ENCODE measurements at places on chromosomes 16 and 17.

- DNase-seq: peak; percentile 17
Measured at GRCh38 chr16:84043486-84044117, 1.0 kb upstream of the SLC38A8 start.

DNA sequence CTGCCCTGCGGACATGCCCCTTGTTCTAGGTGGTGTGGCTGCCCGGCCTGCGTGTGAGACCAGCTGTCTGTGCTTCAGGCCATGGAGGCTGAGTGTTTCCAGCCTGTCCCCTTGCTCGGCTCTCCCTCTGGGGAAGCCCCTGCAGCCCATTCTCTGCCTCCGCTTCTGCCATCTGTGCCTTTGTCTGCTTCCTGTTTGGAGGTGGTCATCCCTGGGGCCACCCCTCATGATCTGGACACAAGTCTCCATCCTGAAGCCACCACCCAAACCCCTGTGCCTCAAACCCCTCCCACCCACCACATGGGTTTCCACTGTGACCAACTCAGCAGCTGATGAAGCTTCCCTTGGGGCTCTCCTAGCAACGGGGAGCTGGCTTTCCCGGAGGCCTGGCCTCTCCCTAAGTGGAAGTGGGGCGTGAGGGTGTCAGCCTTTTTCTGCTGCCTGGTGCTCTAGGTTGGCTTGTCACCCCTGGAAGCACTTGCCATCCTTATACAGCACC is 184.9 kb downstream of the SEC14L1 start:
- DNase-seq: peak; percentile 47

GRCh38 chr16:4465977-4466779 is 8.2 kb downstream of the NMRAL1 start:
- no peak for DNase-seq

DNA sequence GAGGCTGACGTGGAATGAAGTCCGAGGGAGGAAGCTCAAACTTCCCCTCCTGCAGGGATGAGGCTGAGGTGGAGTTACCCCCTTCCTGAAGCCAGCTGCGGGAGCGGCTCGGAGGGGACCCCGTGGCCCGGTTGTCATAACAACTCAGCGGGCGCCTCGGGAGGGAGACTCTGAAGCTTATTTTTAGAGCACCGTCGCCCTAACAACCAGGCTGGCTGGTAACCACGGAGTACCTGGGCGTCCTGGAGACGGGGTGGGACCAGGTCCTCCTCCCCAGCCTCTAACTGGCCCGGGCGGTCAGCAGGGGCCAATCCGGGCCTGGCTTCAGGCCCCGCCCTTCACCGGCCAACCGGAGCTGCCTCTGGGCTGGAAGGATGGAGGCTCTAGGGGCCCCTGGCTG is 27.7 kb downstream of the NECAB2 start:
- no peak for DNase-seq

All from fibroblast of mammary gland (primary cell).